ENCODE measurements at places on chromosomes 2 and 18.
A peak's percentile ranks its signal among the peaks of the same experiment; 100 is the strongest.

DNA sequence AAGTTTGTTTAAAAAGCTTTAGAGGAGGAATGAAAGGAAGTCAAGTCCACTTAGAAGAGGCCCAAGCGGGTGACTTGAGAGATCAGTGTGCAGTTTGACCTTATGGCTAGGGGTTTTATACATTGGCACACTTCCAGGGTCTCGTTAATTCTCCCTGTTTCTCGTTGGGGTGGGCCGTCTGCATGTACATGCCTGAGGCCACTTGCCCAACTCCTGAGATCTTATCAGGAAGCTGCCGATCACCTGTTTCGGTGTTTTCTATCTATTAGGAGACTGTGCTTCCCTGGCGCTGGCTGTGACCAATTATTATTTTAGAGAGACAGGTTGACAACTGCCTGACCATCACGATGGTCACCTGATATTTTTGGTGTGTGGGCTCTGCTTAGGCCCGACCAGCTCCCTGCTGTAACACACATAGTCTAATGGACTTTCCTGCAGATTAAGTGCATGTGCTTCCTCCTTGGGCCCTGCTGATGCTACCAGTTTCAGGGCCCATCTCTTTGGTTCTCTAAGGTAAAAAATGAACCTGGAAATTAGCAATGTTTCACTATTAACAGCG, 31.0 kb upstream of the MSH6 start:
- no peak for DNase-seq

DNA sequence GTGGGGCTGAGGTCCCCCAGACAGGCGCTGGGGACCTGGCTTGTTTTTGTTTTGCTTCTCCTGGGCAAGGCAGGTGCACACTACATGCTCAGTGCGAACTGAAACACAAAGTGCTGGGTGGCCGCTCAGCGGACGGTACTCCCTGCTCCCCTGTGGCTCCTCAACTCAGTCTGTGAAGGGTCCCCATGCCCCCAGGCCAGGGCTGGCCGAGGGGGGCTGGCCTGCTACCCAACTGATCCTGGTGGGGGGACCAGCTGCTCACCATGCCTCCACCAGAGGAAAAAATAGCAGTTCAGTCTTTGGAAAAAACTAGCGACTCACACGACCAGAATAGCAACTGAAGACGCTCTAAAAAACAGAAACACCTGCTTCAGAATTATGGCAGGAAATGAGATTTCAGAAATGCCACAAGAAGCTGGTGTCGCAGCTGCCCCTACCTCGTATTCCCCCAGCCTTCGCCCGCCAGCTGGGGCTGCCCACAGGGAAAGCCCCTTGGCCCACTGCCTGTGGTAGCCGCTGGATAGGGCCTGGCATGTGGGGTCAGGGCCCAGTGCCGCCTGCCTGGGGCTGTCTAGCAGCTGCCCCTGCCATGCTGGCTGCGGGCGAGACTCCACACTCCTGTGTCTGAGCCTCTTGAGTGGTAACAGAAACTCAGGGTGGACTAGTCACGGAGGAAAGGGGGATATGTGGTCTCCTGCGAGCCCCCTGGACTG, 43.7 kb downstream of the MEX3C start:
- no peak for DNase-seq

- no peak for DNase-seq
These were observed 21.5 kb downstream of the DTNB start for GRCh38 chr2:25651782-25652455.

DNA sequence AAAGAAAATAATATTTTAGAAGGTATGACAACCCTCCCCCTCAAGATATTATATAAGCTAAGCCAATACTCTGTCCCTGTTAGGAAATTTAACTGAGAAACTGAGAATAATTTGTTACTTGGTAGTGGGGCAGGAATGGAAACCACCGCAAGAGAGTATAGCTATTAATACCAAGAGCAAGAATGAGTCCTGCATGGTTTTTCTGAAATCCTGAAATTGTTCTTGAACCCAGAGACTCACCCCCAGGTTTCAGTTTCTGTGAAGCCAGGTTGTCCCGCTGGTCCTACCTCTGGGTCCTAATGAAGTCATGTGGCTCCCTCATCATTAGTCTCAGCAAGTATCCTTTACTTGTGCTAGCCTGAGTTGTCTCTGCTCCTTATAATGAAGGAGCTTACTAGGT, 671.0 kb upstream of the ACVR2A start:
- no peak for DNase-seq

DNA sequence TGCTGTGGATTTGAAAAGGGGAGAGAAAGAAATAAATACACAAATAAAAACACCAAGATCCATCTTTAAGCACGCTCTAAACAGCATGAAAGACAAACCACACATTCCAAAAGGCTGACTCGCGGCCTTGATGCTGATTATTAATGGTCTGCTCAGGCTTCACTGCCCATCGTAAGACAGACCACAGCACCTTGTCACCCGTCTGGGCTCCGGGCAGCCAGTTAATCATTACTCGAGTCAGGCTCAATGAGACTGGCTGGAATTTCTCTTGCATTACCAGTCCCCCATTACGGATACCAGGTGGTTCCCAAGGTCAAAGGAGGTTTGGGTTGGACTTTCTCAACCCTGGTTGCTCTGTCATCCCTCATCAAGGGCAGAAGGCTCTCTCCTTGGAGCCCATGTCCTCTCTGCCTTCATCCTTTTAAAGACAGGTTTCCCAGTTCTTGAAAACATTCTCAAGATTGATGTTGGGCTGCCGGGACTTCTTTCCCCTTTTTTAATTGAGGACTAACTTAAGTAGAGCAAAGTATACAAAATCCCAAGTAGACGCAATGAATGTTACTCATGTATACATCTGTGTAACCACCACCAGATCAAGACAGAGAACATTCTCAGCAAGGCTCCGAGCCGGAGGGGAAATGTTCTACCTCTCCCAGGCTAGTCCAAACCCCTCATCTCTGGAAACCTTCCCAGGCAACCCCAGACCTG, 8.1 kb downstream of the SMAD7 start:
- no peak for DNase-seq

GRCh38 chr2:240568678-240569522, 616 bp downstream of the RNPEPL1 start:
- peak; percentile 83 for DNase-seq

GRCh38 chr2:177708106-177708505, 315.5 kb downstream of the AGPS start:
- no peak for DNase-seq

Data from cerebellum (tissue), 4 donors.